EL (cell line): ENCODE measurements at places on chromosomes 6 and 20.

DNA sequence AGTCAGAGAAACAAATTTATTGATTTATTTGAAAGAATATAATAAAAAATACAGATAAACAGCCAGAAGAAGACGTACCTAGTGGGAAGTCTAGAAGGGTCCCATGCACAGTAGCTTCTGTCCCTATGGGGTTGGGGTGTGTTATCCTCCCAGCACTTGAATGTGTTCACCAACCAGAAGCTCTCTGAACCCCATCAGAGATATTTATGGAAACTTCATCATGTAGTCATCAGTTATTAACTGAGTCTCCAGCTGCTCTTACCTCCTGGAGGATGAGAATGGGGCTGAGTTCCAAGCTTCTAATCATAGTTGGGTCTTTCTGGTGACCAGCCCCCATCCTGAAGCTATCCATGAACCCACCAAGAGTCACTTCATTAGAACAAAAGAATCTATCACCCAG lies 15.4 kb upstream of the USP45 start:
- no peak for DNase-seq

GRCh38 chr20:7897781-7898364 lies 42.4 kb downstream of the HAO1 start:
- DNase-seq, result no peak

DNA sequence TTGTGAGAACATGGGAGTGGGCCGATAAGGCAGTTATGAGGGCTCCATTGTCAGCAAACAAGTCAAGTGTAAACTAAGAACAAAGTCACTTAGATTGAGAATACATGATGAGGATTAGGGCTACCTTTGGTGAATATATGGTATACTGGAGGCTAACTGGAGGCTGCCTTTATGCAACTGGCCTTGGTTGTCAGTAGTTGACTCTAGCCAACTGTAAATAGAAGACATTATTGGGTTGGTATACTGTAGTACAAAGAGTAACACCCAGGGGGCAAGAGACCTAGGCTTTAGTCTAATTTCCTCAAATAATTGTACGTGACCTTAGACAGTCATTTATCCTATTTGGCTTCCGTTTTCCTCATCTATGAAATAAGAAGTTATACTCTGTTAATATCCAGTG lies 235.2 kb downstream of the ARID1B start:
- DNase-seq, result no peak

GRCh38 chr20:23562721-23563342 lies 5.5 kb downstream of the CST9L start:
- no peak for DNase-seq

GRCh38 chr20:45465491-45466266 lies 3.9 kb upstream of the WFDC2 start:
- DNase-seq, result no peak

DNA sequence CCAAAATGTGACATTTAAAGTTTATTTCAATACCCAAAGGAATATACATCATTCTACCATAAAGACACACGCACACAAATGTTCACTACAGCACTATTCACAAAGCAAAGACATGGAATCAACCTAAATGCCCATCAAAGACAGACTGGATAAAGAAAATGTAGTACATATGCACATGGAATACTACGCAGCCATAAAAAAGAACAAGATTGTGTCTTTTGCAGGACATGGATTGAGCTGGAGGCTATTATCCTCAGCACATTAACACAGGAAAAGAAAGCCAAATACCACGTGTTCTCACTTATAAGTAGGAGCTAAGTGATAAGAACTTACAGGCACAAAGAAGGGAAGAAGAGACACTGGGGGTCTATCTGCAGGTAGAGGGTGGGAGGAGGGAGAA lies 22.4 kb downstream of the ATP9A start:
- no peak for DNase-seq

DNA sequence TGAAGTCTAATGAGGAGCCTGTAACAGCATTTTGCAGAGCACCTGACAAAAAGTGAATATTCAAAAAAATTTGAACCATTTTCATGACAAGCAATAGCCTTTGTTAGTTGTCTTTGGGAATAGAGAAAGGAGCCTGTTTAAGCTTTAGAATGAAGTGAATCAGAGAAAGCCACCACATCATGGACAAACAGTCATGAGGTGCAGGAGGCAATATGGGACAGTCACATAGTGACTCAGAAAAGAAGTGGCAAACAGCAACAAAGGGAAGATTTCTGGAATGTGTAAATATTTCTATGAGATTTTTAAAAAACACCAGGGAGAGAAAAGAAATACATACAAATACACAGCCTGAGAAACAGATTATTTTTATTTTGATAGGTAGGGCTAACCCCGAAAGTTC lies 6.6 kb downstream of the KLHL31 start:
- DNase-seq, result no peak

DNA sequence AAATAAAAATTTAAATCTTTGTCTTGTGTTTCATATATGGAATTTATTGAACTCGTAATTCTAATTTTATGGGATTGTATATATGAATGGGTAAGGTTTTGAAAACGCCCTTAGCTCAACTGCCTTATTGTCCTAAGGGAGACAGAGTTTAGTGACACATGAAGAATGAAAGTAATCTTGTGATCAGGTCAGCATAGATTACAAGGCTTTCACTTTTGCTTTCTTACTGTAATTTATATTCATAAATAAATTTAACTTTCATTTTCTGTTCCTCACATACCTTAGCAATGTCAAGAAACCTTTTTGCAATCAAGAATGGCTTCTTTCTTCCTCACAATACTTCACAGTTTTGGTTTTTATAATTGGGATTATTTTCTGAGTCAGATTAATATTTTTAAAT lies 14.4 kb downstream of the KPNA5 start:
- DNase-seq, result no peak

GRCh38 chr20:58011947-58012610 lies 216.4 kb downstream of the ANKRD60 start:
- no peak for DNase-seq

GRCh38 chr6:56984361-56984760 lies 29.5 kb downstream of the BEND6 start:
- DNase-seq, result no peak

GRCh38 chr6:159436581-159436980 lies 256.5 kb downstream of the SOD2 start:
- DNase-seq, result no peak
